ENCODE measurements at places on chromosomes 7 and 10. TPM values are rescaled to one million over a fixed set of nuclear protein-coding genes. Genes with fewer than 3 reads are reported as not detected.

Gene HHEX
- 15.3 TPM for total RNA-seq

Gene PTPRZ1
- total RNA-seq, result 8.8 TPM

Gene STAG3
- 11.0 TPM for total RNA-seq

Gene CRHR2
- 1.1 TPM for total RNA-seq

Gene TIMM23B
- 26.0 TPM for total RNA-seq

Gene JAKMIP3
- total RNA-seq, result 1.1 TPM

Gene PHYHIPL
- total RNA-seq, result 0.40 TPM

Gene CTAGE4
- total RNA-seq, result 2.3 TPM

Gene ATP6V0A4
- not detected for total RNA-seq

Data from sciatic nerve (tissue), 2 donors.